ENCODE measurements at places on chromosomes 4 and X.

GRCh38 chr4:101696276-101697010 is 94.1 kb upstream of the BANK1 start:
- no peak for DNase-seq

- DNase-seq = no peak
Observed at GRCh38 chr4:84495118-84495793, 3.8 kb downstream of the NKX6-1 start.

GRCh38 chrX:39772057-39772832 is 325.5 kb downstream of the BCOR start:
- DNase-seq = no peak

DNA sequence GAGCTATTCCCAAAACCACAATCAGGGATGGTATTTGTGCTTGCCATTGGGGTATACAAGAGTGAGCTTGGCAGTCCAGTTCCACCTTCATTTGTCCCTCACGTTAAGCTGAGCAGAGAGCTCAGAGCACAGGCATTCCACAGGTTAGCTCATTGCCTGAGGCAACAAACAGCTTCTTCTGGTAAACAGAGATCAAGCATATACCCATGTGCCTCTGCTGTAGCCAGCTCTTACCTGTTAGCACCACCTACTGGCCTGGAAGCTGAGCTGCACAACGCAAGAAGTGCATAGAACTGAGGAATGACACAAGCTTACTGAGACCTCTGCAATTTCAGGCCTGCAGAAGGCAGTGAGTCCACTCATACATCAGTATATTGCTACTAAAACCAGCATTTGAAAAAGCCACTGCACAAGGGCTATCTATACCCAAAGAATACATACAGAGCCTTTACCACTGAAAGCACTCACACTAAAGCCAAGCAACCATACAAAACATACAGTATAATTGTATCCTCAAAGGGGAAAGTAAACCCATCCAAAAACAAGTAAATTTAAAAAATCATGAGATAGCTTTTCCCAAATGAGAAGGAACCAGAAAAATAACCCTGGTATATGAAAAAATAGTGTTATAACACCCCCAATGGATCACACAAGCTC is 258.3 kb upstream of the GABRA2 start:
- DNase-seq = no peak

GRCh38 chrX:7143941-7144525 is 3.5 kb upstream of the STS start:
- no peak for DNase-seq

DNA sequence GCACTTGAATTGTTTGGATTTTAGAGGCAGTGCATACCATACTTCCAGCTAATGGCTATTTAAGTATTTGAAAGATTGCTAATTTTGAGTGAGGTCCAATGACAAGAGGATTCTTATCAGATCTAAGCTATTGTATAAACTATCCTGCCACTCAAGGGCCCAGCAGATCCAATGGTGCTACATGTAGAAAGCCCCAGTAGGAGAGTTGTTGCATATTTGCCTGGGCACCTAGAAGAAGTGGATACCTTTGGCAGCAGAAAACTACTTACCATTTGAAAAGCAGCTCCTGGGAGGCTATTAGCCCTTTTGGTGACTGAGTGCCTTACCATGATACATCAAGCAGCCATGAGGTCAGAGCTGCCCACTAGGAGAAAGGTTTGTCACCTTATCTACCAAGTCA is 447.3 kb downstream of the C4orf33 start:
- DNase-seq = no peak
